Naive B cell (primary cell): ENCODE measurements at places on chromosomes 2 and 18.

GRCh38 chr2:151052850-151053660 is 208.6 kb downstream of the RBM43 start:
- H3K27me3 ChIP-seq: peaks cover 15% of the 10 kb centered on the region
- DNase-seq: no peak
- H3K36me3 ChIP-seq: no peaks in the 10 kb centered on the region
- H3K4me1 ChIP-seq: no peaks in the 10 kb centered on the region
- no peak overlapping the region for H3K27ac ChIP-seq

GRCh38 chr2:148875387-148876051 is 492 bp downstream of the KIF5C start:
- peak overlapping the region; percentile 35 for H3K4me3 ChIP-seq
- no peak for DNase-seq
- H3K4me1 ChIP-seq: peaks cover 12% of the 10 kb centered on the region
- no peaks in the 10 kb centered on the region for H3K36me3 ChIP-seq

DNA sequence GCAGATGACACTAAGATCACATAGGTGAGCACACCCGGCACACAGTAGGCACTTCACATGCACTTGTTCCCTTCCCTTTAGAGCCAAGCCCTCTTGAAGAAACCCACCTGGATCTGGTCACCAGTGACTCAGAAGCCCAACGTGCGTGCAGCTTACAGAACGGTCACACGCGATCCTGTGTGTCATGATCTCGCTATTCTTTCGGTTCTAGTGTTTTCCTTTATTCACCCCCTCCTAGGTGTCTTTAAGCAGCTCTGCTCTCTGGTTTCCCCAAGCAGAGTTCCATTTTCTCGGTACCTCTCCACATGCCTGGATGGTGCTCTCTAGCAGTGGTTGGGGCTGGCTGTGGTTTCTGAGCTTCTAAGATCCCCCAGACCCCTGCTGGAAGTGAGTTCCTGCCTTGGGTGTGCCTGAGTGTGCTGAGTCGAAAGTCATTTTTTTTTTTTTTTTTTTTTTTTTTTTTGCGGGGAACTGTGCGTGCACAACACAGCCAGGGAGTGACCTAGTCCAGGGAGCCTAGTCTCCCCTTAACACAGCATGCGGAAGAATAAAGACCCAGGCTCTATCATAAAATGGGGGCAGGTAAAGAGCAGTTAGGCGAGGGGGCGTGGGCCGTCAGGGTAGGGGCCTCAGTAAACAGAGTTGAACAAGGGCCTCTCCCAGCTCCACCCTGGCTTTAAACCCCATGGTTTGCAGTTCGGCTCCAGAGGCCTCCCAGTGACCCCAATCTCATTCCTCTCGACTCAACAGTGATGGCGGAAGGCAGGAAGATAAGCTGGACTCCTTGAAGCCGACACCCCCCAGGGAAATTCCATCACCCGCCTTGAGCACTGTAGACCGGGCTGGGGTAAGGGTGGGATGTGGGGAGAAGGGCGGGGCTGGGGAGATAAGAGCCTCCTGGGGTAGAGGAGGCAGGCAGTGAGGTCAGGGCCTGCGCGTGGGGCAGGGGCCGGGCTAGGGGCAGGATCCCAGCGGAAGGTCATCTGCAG is 29.8 kb upstream of the DNMT3A start:
- peak overlapping the region; percentile 43 for H3K27ac ChIP-seq
- peaks cover 6% of the 10 kb centered on the region for H3K4me1 ChIP-seq
- H3K36me3 ChIP-seq: no peaks in the 10 kb centered on the region
- H3K27me3 ChIP-seq: no peaks in the 10 kb centered on the region
- no peak overlapping the region for H3K4me3 ChIP-seq

DNA sequence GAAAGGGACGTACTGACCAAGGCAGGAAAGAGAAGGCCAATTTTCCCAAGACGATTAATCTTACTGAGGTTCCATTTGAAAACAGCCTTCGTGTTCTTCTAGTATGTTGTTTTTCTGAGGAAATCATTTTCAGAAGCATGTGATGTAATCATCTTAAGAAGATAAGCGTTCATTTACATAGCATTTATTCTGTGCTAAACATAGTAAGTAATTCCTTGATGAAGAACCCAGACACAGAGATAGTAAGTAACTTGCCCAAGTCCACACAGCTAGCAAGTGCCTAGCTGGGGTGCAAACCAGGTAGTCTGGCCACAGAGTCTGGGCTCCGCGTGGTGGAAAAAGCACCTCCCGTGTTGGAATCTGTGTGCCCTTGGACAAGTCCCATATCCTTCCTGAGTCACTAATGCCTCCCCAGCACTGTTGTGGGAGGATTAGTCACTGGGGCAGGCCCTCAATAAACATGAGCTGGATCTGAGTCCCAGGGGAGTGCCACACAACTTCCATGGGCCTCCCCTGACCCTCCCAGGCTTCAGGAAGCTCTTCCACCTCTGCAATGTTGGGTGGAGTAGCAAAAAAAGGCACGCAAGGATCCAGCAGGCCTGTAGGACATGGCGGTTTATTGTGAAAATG is 26.9 kb upstream of the ASAP2 start:
- H3K27ac ChIP-seq: no peak overlapping the region
- no peak for DNase-seq
- H3K36me3 ChIP-seq: peaks cover 5% of the 10 kb centered on the region
- H3K4me1 ChIP-seq: no peaks in the 10 kb centered on the region

GRCh38 chr2:20390524-20391123 is 40.0 kb upstream of the PUM2 start:
- H3K27ac ChIP-seq: no peak overlapping the region
- peaks cover 5% of the 10 kb centered on the region for H3K27me3 ChIP-seq
- no peak for DNase-seq
- no peak overlapping the region for H3K4me3 ChIP-seq

DNA sequence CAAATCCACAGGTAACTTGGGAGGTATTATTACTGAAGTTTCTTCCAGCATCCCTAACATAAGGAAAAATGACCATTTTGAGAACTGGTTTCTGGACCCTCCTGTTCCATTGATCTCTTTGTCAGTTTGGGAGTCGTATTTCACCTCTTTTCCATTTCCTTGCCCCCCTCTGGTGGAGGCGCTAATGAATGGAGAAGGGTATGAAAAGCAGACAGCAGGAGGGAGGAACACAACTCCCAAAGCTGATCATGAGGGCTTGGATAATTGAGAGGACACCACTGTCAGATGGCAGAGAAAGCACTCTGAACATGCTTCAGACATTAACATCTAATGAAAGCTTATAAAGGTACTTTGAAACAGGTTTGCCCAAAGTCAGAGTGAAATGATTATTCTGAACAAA is 56.6 kb upstream of the TLK1 start:
- peaks cover 4% of the 10 kb centered on the region for H3K4me1 ChIP-seq
- H3K27ac ChIP-seq: peak overlapping the region; percentile 1
- no peak overlapping the region for H3K4me3 ChIP-seq

DNA sequence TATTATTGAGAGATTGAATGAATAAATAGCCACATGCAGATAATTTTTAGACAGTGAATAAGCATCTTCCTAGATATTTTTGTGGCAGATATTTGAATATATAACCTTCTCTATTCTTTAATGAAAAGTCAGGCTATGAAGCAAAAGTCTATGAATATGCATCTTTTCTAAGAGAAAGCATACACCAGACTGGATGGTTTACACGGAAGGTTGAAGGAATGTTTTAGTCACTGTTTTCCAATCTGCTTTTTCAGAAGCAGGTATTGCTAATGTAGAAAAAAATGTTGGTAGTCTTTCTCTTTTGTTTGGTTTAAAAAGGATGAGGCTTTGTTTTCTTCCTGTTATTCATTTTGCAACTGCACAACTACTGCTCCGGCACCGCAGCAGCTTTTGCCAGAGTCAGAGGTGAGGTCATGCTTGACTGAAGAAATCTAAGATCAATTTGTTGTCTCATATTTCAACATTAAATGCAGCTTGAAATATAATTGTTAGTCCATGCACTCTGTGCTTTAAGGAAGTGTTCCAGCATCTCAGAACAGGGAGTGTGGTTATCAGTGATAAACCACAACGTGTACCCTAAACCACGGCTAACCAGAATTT is 1540.8 kb upstream of the PIK3C3 start:
- no peak overlapping the region for H3K27ac ChIP-seq
- no peaks in the 10 kb centered on the region for H3K27me3 ChIP-seq
- DNase-seq: no peak
- H3K4me1 ChIP-seq: no peaks in the 10 kb centered on the region
- H3K4me3 ChIP-seq: no peak overlapping the region

- H3K27ac ChIP-seq: no peak overlapping the region
- peaks cover 13% of the 10 kb centered on the region for H3K36me3 ChIP-seq
- no peak for DNase-seq
- H3K4me1 ChIP-seq: no peaks in the 10 kb centered on the region
Observed at GRCh38 chr2:102848366-102848839, 86.6 kb downstream of the TMEM182 start.

DNA sequence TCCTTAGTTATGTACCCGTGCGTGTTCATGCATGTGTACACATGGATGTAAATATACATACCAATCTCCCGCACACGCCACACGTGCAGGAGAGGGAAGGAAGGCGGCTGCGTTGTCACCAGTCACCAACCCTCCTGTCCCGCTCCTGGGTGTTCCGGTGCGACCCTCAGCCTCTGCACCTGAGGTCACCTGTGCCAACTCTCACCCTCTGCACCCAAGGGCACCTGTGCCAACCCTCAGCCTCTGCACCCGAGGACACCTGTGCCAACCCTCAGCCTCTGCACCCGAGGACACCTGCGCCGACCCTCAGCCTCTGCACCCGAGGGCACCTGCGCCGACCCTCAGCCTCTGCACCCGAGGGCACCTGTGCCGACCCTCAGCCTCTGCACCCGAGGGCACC is 192.8 kb upstream of the SALL3 start:
- H3K27ac ChIP-seq: no peak overlapping the region
- no peaks in the 10 kb centered on the region for H3K27me3 ChIP-seq
- no peak overlapping the region for H3K4me3 ChIP-seq
- DNase-seq: no peak
- no peaks in the 10 kb centered on the region for H3K4me1 ChIP-seq

GRCh38 chr2:24363301-24363700 is 3.0 kb upstream of the ITSN2 start:
- peak overlapping the region; percentile 89 for H3K27ac ChIP-seq
- no peak for DNase-seq
- no peaks in the 10 kb centered on the region for H3K27me3 ChIP-seq
- H3K36me3 ChIP-seq: no peaks in the 10 kb centered on the region
- H3K4me1 ChIP-seq: peaks cover 40% of the 10 kb centered on the region

- peaks cover 15% of the 10 kb centered on the region for H3K4me1 ChIP-seq
- no peak for DNase-seq
- no peak overlapping the region for H3K4me3 ChIP-seq
- H3K27ac ChIP-seq: no peak overlapping the region
Observed at GRCh38 chr2:32721376-32721775, 93.5 kb downstream of the TTC27 start.

- no peaks in the 10 kb centered on the region for H3K27me3 ChIP-seq
- no peaks in the 10 kb centered on the region for H3K36me3 ChIP-seq
- H3K4me3 ChIP-seq: no peak overlapping the region
Observed at GRCh38 chr2:2674831-2675230, 343.8 kb upstream of the MYT1L start.

GRCh38 chr2:199833525-199833924 is 17.5 kb downstream of the FTCDNL1 start:
- no peak overlapping the region for H3K27ac ChIP-seq
- H3K4me1 ChIP-seq: no peaks in the 10 kb centered on the region
- no peak overlapping the region for H3K4me3 ChIP-seq
- H3K27me3 ChIP-seq: no peaks in the 10 kb centered on the region

- H3K27ac ChIP-seq: no peak overlapping the region
- H3K36me3 ChIP-seq: no peaks in the 10 kb centered on the region
Observed at GRCh38 chr2:5983511-5984272, 291.5 kb downstream of the SOX11 start.

DNA sequence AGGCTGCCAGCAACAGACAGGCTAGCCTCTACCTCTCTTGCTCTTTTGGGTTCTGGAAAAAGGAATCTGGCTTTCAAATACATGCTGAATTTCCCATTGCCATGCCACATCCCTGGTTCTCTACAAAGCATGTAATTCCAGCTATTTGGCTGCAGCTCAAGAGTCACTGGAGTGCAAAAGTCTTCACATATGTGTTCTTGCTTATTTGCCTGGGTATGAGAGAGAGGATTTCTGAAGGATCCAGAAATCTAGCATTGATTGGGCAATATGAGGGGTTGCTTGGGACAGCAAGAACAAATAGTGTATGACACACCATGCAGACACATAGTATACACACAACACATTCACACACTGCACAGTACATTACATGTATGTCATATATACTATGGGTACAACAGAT is 30.7 kb upstream of the LGALSL start:
- H3K4me1 ChIP-seq: peaks cover 2% of the 10 kb centered on the region
- no peaks in the 10 kb centered on the region for H3K36me3 ChIP-seq
- no peak overlapping the region for H3K27ac ChIP-seq

DNA sequence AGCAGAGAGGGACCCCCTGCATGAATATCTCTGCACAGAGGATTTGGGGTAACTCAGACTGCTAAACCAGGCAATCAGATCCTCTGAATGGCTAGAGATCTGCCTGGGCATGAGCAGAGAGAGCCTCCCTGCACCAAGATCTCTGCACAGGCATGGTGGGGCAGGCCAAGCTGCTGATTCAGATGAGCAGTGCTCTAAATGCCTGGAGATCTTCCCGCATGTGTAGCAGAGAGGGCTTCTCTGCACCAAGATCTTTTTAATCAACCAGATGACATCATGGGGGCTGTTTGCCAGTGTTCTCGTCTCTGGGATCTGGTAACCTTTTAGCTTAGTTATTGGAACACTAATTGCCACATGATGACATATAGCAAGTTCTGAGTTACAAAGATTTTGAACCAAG is 301.3 kb upstream of the GALNT5 start:
- H3K27me3 ChIP-seq: no peaks in the 10 kb centered on the region
- DNase-seq: no peak
- H3K4me3 ChIP-seq: no peak overlapping the region

- H3K36me3 ChIP-seq: no peaks in the 10 kb centered on the region
- no peak overlapping the region for H3K4me3 ChIP-seq
- DNase-seq: no peak
- H3K27me3 ChIP-seq: peaks cover 5% of the 10 kb centered on the region
Observed at GRCh38 chr2:226699321-226699720, 100.3 kb downstream of the IRS1 start.

GRCh38 chr2:27814758-27815157 is 43.2 kb downstream of the MRPL33 start:
- H3K27ac ChIP-seq: no peak overlapping the region
- no peak for DNase-seq
- H3K4me1 ChIP-seq: no peaks in the 10 kb centered on the region
- no peak overlapping the region for H3K4me3 ChIP-seq

DNA sequence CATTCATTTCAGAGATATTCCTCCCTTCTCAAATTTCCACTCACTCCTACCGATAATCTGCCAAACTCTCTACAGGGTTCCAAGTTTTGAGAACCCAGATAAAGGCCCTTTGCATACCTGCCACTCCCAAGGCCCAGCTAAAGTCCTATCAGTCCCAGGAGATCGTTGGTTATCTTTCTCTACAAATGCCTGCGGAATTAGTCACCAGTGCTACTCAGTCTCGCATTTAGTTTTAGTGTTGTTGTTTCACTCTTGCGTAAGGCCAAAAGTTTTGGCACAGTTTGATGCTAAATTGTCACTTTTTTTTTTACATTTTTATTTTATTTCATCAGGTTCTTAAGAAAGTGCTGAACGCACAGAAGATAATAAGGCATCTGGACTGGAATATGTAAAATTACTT is 29.2 kb upstream of the SETBP1 start:
- DNase-seq: no peak
- peaks cover 8% of the 10 kb centered on the region for H3K27me3 ChIP-seq
- no peaks in the 10 kb centered on the region for H3K4me1 ChIP-seq
- H3K27ac ChIP-seq: no peak overlapping the region
- H3K4me3 ChIP-seq: no peak overlapping the region

GRCh38 chr2:160932960-160933359 is 227.3 kb upstream of the TANK start:
- no peak for DNase-seq
- H3K4me1 ChIP-seq: no peaks in the 10 kb centered on the region
- H3K4me3 ChIP-seq: no peak overlapping the region
- H3K27ac ChIP-seq: no peak overlapping the region
